ENCODE measurements at places on chromosomes 12 and 14. TPM values are rescaled to one million over a fixed set of nuclear protein-coding genes. Genes with fewer than 3 reads are reported as not detected.

GRCh38 chr12:15152456-15152855 lies 68.8 kb downstream of the RERG start:
- no peak for DNase-seq

DNA sequence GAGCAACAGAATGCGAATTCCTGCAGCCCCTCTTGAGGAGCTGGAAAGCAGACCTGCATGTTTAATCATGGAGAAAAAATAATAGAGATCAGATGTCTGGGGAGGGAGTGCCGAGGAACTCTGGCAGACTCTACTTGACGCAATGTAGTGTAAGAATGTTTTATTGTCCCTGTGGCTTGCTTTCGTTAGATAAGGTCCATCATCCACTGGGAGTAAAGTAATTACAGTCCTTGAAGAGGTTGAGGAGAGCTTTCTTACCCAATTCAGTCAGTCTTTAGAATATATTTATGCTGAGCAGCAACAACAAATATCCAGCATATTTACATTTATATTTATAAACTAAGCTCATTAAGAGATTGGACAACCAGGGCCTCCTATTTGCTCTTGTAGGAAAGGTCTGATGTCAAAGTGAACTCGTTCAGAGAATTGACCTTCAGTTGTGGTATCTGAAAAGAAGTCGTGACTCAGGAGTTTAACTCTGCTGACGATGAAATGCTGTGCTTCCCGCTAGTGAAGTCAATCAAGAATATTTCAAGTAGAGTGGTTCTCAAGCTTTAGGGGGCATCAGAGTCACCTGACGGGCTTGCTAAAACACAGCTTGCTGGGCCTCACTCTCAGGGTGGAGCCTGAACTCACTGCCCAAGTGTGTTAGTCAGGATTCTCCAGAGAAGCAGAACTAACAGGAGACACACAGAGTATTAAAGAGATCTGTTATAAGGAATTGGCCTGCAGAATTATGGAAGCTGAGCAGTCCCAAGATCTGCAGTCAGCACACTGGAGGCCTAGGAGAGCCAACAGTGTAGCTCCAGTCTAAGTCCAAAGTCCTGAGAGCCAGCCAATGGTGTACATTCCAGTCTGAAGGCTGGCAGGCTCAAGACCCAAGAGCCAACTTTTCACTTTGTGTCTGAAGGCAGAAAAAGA lies 139.3 kb upstream of the LMNTD1 start:
- peak; percentile 71 for DNase-seq

Gene MORN3
- total RNA-seq: 0.35 TPM

Gene POTEM
- total RNA-seq: not detected

Gene GALNT6
- total RNA-seq: 1.3 TPM

Gene TTC6
- total RNA-seq: not detected
